ENCODE measurements at places on chromosomes 11 and 22.

DNA sequence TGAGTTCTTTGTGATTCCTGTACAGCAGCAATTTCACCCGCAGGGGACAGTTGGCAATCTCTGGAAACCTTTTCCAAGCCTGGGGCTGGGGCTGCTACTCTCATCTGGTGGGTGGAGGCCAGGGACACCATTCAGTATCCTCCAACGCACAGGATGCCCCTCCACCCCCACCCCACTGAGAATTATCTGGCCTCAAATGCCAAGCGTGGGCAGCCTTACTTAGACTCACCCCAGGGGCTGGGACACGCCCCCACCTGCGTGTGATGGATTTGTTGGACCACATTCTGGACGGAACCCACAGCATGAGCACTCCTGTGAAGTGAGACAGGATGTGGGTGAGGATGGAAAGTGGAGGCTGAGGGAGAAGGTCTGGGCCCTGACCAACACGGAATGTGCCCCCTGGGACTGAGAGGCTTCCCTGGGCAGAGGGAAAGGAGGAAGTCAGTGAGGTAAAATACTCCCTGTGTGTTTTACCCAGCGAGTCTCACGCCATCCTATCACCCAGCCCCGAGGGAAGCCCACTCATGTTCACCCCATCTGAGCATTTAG lies 13.7 kb downstream of the RASD2 start:
- DNase-seq = no peak

GRCh38 chr11:46697303-46697702 lies 3.1 kb downstream of the ARHGAP1 start:
- no peak for DNase-seq

- no peak for DNase-seq
Observed at GRCh38 chr11:45232341-45233080, 53.6 kb downstream of the SYT13 start.

GRCh38 chr11:1930462-1930830 lies 10.9 kb downstream of the TNNT3 start:
- no peak for DNase-seq

GRCh38 chr11:17388609-17389210 lies at the start of gene KCNJ11:
TSS of gene KCNJ11 (minus strand) at chr11:17388659. CDS start at chr11:17388091, 568 bp downstream.
- DNase-seq = no peak

DNA sequence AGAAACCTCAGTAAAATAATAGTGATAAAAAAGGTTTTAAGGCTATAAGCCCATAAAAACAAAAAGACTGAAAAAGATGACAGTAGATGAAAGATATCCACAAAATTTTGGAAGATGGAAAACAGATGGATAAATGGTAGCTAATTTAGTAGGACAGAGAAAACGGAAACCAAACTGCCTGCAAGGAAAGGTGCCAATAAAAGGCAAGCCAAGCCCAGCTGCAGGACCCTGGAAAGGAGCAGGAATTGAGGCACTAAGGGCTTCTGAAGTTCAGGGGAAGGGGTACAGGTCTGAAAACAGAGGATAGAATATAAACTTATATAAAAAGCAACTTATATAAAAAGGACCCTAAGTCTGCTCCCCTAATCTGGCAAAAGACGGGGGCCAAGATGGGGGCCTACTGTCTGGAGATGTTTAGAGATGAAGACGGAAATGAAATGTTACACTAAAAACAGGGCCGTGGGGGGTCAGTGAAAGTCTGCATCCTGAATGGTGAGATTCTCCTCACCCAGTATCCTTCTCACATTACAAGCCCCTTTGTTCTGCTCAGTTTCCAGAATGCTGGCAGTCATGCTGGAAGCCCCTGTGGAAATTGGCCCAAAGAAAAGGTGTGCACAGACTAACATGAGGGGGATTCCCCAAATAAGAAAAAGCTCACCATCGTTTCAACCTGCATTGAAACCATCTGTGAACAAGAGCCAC lies 269.3 kb upstream of the PITPNB start:
- DNase-seq = no peak

GRCh38 chr11:128981254-128981653 lies 38.6 kb upstream of the TP53AIP1 start:
- no peak for DNase-seq

DNA sequence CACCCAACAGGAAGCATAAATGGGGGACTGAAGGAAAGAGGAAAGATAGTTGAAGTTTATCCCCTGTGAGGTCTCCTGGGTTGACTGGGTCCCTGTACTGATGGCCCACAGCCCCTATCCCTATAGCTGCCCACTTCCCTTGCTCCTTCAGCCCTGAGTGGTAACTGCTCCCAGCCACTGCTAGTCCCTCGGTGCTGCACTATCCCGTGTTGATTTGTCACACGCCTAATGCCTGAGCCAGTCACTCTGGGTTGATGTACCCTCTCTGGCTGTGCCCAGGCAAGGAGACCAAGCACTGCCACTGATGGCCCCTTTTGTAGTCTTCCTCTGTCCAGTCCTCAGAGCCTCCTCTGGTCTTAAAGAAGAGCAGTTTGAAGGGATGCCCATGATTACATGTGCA lies 9.6 kb downstream of the GDPD5 start:
- no peak for DNase-seq

DNA sequence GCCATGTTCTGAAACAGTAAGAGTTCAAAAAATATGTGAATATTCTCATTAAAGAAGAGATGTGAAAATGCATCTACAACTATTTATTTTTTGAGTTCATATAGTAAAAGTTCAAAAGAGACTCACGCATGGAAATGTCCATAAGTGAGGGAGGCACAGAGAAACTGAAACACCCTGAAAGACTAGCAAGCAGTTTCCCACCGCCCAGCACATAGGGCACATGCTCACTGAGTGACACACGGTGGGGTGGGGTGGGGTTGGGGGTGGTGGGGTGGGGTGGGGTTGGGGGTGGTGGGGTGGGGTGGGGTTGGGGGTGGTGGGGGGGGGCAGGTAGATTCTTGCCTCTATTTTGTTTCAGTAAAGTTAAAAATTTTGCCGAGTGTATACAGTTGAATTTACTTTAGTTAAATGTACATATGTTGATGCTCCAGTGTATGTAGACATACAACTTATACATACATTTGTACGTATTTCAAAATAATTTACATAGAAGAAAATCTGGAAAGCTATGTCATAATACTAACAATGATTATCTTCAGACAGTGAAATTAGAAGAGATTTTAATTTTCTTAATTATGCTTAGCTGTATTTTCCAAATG lies 6.3 kb downstream of the CCDC34 start:
- DNase-seq = no peak

DNA sequence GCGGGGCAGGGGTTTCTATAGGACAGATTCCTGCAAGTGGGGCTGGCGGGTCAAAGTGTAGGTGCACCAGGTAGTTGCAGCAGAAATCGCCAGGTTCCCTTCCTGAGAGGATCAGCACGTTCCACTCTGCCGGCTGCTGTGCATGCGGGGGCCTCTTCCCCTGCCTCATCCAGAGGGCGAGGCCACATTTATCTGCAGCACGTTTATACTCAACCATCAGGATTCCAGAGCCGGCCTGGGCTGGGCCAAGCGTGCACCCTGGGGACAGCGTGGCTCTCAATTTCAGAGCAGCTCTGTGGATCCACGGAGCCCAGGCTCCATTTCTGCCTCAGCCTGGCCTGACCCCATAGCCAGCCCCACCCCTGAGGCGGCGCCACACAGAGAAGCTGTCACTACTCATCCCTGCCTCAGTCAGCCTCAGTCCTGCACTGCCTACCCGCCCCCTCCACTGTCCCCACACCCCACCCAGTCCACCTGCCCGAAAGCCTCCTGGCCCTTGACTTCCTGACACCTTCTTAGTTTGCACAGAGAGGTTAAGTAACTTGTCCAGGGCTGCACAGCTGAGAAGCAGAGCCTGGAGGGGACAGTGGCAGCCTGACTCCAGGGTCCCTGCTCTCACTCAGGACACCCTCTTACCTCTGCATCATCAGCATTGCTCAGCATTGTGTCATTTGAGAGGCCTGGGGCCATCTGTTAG lies 45.9 kb upstream of the RTL6 start:
- DNase-seq = no peak

DNA sequence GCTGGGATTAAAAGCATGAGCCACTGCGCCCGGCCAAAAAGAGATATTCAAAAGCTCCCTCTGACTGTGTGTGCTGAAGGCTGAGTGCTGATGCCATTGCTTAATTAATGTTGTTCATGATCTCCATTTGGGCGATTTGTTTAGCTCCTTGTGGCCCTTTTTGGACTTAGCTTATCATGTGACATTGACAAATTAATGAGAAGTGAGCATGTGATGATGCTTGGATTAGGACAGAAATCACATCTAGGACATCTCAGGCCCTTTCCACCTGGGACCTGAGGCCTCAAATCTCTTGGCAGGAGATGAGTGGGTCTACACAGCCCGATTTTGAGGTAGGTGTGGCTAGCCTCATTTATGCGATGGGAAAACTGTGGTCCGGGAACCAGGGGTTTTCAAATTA lies 10.4 kb downstream of the EHF start:
- no peak for DNase-seq

DNA sequence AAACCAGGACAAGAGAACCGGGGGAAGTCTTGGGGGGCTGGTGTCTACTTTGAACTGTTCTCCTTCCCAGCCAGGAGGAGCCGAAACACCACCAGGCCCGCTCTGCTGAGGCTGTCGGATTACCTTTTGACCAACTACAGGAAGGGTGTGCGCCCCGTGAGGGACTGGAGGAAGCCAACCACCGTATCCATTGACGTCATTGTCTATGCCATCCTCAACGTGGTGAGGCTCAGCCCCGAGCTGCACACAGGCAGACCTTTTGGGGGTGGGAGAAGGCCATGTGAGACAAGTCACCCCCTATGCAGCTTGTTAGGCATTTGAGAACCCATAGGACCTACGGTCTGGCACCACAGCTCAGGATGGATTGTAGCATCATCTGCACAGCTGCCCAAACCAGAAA lies 2.8 kb downstream of the HTR3A start:
- DNase-seq = no peak

DNA sequence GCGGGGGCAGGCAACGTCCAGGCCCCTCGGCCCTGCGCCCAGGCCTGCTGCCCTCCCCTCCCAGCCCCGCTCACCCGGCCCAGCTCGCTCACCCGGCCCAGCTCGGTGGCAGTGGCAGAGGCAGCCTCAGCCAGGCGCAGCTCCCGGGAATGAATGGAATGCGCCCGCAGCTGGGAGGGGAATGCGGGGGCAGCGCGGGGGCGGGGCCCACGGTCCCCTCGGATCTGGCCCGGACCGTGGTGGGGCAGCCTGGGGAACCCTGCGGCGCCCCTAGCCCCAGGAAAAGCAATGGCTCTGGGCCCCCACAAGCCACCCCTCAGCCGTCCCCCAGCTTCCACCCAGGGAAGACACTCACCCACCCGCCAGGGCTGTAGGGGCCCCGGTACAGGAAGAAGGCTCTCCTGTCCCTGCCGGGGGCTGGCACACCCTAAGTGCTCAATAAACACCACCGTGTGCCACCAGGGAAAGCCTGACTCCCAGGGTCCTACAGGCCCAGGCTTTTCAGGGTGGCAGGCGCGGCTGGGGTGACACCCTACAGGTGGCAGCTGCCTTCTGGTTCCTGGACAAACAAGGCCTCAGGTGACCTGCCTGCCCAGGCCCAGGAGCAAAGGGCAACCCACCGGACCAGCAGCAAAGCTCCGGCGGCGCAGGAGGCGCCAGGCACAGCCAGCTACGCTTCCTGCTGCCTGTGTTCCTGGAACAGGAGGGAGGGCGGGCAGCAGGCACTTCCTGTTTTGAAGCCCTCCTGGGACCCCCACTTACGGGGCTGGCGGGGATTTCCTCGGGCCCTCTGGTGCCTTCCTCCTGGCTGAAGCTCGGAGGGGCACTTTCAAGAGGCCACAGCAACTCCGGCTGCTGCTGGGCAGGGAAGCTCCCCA lies 13.8 kb downstream of the PLXNB2 start:
- no peak for DNase-seq

DNA sequence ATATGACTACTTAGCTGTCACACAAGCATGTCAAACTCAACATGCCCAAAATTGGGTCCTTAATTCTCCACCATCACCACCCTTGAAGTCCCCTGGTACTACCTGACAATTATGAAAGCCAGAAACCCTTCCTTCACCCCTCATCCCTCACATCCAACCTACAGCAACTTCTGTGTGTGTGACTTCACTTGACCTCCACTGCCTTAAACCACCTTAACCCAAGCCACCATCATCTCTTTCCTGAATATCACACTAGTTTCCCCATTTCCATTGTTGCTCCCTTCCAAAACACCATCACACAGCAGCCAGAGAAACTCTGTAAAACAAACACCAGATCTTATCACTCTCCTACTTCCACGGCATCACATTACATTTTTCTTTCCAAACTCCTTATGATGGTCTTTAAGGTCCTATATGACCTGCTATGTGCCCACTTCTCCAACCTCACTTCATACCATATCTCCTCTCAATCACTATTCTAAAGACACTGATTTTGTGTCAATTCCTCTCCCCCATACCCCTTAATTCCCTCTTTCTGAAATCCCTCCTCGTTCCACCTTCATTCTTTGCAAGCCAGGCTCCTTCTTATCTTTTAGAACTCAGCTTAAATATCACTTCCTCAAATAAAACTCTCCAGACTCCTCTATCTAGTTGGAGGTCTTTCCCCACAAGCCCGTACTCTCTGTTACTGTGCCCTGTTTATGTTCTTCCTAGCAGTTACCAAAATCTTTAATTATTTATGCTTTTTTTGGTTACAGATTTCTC lies 124.9 kb downstream of the RBFOX2 start:
- no peak for DNase-seq

DNA sequence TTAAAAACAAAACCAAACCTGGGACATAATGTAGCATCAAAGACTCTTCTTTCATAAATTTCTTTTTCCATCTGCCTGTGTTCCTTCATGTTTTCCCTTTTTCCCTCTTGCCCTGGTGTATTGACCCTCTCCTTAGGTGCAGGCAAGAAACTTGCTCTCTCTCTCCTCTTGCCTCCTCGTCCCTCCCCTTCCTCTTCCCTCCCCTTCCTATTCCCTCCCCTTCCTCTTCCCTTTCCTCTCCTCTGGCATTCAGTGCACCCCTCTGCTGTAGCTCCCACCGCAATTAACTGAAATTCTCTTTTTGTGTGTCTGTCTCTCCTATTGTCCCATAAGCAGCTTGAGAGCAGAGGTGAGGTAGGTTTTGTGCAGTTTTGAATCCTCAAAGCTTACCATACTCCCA lies 49.9 kb downstream of the CSF2RB start:
- no peak for DNase-seq

- no peak for DNase-seq
Observed at GRCh38 chr11:1829039-1829820, 5.6 kb upstream of the SYT8 start.

DNA sequence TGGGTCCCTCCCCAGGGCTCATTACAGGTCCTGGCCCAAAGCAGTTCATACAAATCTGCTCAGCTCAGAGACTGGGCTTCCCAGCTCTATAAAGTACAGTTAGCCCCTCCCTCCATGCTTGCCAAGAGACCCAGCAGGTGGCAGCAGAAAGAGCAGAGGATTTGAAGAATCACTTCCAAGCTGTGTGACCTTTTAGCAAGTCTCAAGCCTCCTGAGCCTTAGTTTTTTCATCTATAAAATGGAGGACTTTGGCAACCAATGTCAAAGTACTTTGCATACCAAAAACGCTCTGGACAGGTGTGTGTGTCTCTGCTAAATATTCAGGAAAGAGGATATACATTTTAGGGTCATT lies 26.6 kb downstream of the RELT start:
- DNase-seq = no peak

- no peak for DNase-seq
Observed at GRCh38 chr22:37930270-37930951, 23.0 kb downstream of the C22orf23 start.

- DNase-seq = no peak
Observed at GRCh38 chr11:11848891-11849746, 7.3 kb downstream of the USP47 start.

- DNase-seq = no peak
Observed at GRCh38 chr11:73980001-73980961, 2.4 kb downstream of the UCP2 start.
